NAMALWA (cell line): ENCODE measurements at places on chromosomes 3 and 15.
A peak's percentile ranks its signal among the peaks of the same experiment; 100 is the strongest.

DNA sequence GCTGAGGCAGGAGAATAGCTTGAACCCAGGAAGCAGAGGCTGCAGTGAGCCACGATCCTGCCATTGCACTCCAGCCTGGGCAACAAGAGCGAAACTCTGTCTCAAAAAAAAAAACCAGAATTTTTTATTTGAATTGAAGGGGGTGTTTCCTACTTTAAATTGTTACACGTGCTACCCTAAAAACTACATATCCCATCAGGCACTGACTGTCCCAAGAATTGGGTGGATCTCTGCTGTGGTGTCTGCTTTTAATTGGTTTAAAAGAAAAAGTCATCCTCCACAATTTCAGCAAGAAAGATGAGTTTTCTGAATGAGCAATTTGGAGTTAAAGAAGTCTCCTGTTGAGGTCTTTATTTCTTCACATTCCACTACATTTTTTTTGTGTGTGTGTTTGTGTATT lies 2.1 kb downstream of the PDIA3 start:
- peak; percentile 58 for DNase-seq

GRCh38 chr3:197881270-197881969 lies 68.6 kb upstream of the RPL35A start:
- DNase-seq, result no peak

DNA sequence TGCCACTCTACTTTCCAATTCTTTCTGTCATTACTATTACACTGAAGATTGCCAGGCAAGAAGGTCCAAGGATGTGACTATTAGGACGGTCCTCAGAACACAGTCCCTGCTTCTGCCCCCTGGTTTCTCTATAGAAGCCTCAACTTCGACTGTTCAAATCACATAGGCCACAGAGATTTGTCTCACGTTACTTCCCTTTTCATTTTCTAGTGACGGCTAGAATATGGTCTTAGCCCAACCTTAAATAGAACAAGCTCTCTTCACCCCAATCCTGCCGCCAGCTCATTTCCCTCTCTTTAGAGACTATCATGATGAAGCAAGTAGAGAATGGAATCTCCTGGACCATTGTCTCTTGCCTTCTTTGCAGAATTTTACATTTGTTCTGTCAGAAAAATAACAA lies 84.9 kb downstream of the TIGIT start:
- no peak for DNase-seq

DNA sequence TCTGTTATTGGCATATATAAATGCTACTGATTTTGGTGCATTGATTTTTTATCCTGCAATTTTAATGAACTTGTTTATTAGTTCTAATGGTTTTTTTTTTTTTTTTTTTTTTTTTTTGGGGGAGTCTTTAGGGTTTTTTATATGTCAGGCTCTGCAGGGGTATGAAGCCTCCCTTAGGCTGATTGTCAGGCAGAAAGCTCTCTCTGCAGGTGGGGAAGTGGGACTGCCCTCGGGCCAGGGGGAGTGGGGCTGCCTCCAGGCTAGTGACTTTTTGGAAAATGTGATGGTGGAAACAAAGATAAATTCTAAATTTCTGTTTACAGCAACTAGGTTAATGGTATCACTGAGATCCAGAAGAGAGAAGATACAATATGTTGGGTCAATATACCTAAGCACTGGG lies 14.4 kb upstream of the NAALADL2 start:
- DNase-seq, result no peak

DNA sequence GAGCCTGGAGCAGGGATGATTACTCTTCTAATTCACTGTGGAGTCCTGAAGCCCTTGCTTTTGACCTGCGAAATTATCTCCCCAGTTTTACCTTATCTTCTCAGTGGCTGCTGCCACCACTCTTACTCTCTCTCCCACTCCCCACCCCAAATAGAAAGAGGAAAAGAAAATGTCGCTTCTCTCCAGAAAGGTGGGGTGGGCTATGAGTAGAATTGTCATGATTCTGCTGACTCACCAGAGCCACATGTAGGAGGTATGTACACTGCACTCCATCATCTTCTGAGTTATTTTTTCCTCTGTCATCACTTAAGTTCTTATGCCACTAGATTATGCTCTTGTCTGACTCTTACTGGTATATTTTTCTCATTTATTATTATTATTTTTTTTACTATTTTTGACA lies 43.9 kb upstream of the TMEM158 start:
- DNase-seq, result no peak

GRCh38 chr15:92839696-92840095 lies 60.4 kb upstream of the CHD2 start:
- peak; percentile 82 for DNase-seq
